ENCODE measurements at places on chromosomes 4 and X.

DNA sequence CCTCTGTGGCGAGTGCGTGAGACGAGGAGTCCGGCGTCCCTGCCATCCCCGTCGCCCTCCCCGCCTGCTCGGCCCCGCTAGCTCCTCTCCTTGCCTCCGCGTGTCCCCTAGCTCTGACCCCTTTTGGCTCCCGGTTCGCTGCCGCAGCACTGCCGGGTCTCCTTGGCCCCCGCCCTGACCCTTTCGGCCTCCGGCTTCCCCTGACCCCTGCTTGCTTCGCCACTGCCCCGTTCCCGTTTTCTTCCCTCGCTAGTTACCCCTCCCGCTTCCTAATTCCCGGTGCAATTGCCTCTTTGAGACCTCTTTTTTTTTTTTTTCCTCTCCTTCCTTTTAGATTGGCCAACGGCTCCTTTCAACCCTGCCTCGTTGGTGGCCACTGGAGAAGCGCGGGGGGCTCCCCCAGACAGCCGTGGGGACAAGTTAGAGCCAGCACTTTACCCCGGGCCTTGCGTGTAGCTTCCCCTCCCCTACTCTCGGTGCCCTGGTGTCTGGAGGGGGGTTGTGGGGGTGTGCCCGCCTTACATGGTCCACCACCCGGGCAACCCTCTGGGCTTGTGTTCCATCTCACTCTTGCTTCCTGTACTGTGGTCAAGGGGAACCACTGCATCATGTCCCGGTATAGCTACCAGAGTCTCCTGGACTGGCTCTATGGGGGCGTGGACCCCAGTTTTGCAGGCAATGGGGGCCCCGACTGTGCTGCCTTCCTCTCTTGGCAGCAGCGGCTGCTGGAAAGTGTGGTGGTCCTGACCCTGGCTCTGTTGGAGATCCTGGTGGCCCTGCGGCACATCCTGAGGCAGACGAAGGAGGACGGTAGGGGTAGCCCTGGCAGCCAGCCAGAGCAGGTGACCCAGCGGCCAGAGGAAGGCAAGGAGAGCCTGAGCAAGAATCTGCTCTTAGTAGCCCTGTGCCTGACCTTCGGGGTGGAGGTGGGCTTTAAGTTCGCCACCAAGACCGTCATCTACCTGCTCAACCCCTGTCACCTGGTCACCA, 548 bp downstream of the TMEM164 start:
- no peak for DNase-seq

GRCh38 chr4:23902222-23902804, 12.5 kb upstream of the PPARGC1A start:
- DNase-seq: no peak

GRCh38 chr4:100009490-100009889, 59.4 kb upstream of the H2AZ1 start:
- DNase-seq: no peak

- no peak for DNase-seq
These were observed 517.0 kb downstream of the ZIC3 start for GRCh38 chrX:138082896-138083295.

GRCh38 chrX:71579136-71579989, 1.1 kb downstream of the GCNA start:
- DNase-seq: no peak

DNA sequence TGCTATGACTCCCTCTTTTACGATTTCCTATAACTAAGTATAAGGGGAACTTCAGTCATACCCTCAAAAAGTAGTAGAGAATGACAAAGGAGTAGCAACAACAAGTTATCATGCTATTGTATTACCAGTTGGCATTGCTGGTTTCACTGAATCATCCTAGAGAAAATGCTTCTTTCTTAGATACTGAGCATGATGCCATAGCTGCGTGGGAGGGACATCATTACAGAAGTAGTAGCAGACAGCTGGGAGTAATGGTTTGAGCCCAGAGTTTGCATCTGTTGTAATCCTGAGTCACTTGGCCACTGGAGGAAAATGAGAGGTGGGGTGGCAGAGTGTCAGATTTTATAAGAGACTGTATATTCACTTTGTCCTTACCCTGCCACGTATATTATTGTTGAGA, 38.6 kb downstream of the MTMR1 start:
- no peak for DNase-seq

- no peak for DNase-seq
These were observed 75.5 kb upstream of the SLC39A8 start for GRCh38 chr4:102420563-102421398.

- DNase-seq: no peak
These were observed 15.7 kb downstream of the OFD1 start for GRCh38 chrX:13750204-13750603.

DNA sequence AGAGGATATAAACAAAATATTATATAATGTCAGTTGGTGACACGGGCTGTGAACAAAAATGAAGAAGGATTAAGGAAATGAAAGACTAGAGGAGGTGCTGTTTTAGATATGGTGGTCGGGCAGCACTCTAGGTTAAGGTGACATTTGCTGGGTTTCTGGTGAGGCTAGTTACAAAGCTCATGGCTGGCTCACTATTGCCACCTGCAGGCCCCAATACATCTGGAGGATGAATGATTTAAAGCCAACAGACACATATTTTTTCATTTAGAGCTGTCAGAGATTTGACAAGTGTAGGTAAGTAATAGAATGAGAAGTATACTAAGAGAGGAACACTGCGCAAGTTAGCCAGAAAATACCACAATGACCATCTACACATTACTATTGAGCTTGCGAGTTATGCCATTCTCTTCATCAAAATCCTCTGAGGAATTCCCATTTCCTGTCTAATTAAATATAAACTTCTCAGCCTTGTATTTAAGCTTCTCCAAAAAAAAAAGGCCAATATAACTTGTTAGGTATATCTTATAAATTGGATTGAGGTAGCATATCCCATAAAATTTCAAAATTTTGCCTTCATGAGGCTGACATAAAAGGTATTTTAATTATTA, 6.4 kb upstream of the FGG start:
- DNase-seq: no peak

DNA sequence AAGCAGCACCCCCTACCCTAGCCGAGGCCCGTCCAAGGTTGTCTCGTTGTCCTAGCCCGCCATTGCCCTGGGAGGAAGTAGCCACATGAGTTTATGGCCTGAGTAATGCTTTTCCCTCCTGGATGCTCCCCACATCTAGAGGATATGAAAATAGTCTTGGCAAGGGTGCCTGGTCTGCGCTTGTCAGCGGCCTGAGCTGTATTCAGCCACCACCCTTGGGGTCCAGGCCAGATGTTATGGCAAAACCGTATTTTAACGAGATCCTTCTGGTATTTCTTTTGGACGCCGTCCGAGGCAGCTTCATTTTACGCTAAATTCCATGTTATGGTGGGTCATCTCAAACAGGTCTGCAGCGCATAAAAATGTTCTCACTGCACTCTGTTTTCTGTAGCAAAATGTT, 89.3 kb downstream of the GPR143 start:
- DNase-seq: no peak

DNA sequence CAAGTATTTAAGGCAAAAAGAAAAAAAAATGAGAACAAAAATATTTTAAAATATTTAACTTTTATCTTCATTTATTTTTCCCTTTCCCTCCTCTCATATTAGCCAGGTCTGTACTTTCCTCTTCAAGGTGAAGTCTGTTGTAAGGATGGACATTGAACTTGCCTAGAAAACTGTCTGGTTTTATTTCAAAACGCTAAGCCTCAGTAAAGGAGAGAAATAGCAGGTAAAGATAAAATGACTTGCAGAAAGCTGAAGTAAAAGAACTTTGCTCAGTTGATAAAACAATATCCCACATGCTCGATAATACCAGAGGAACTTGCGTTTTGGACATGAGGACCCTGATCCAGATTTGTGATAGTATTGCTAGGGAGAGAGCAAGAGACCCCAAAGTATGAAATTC, 28.6 kb upstream of the METAP1 start:
- DNase-seq: no peak

DNA sequence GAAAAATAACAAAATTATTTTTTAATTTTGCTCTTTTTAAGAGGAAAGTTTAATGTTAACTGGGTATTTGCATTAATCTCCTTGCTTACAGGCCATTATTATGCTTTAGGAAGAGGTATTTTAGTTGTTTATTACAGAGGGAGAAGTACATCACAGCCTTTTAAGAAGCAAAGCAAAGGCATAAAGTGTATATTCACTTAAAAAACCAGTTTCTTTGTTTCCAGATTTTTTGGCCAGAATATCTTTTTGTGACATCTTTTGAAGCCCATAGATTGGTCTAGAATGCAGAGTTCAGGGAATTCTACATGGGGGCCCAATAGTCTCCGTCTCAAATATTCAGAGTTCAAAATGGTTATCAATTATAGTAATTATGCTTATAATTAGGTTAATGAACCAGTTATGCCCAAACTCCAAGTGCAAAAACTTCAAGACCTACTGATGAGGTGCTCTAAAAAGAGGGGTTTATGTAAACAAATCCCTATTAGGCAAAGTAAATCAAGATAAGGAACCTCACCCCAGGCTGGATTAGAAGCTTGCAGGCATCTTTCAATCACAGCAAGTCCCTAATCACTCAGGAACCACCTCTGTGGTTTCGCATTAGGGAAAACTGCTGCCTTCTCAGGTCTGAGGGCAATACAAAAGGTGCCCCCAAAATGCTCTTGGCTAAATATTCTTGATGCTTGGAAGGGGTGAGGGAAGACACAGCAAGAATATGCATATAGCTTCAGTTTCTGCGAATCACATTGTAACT, 1.4 kb downstream of the CXXC4 start:
- DNase-seq: no peak

- DNase-seq: no peak
These were observed 28.4 kb upstream of the SLC10A7 start for GRCh38 chr4:146550161-146550560.

- no peak for DNase-seq
These were observed 3.4 kb upstream of the SLC39A8 start for GRCh38 chr4:102348701-102349100.

DNA sequence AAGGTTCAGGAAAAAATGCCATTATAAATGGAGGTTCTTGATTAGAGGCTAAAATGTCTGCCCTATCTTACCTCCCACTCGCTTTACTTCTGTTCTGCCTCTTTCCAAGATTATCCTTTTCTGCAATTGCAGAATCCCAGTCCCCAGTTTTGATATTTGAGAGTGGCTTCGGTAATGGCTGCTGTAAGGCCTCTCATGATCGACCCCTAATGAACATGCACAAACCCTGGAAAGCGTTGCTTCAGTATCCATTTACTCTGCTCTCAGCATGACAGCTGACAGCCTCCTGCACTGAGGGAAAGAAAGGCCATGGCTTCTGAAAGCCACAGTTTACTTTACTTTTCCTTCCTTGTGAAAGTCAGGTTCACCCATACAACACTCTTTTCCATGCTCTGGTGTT, 325.4 kb upstream of the GALNT7 start:
- no peak for DNase-seq

DNA sequence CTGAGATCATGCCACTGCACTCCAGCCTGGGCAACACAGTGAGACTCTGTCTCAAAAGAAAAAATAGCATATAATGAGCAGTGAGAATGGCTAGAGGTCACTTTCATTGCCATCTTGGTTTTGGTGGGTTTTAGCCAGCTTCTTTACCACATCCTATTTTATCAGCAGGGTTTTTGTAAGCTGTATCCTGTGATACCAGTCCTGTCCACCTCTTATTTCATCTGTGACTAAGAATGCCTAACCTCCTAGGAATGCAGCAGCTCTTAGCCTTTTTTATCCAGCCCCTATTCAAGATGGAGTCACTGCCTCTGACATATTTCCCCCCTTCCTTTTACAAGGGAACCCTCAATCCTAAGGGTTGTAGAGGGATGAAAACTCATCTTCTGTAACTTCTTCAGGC, 26.1 kb upstream of the IGFBP7 start:
- no peak for DNase-seq

DNA sequence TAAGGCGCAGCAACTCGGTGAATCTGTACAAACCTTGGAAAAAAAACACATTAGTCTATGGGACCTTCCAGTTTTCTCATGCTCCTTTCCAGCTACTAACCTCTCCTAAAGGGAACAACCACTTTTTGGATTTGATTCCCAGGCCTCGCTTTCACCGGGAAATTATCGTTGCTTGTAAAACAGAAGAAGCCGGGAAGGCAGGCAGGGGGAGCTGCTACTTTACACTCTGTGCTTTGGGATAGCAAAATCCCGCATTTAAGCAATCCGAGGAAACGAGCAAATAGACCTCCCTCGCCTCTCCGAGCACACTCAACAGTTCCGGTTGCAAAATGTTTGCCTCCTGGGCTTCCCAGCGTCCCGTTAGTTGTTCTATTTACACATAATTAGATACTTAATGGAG, 1.2 kb downstream of the CD38 start:
- DNase-seq: no peak

- no peak for DNase-seq
These were observed 2246.0 kb downstream of the ARAP2 start for GRCh38 chr4:33998291-33998690.

- no peak for DNase-seq
These were observed 22.3 kb upstream of the AASDH start for GRCh38 chr4:56409511-56410090.

- DNase-seq: no peak
These were observed 236.5 kb downstream of the PARM1 start for GRCh38 chr4:75169427-75169826.

DNA sequence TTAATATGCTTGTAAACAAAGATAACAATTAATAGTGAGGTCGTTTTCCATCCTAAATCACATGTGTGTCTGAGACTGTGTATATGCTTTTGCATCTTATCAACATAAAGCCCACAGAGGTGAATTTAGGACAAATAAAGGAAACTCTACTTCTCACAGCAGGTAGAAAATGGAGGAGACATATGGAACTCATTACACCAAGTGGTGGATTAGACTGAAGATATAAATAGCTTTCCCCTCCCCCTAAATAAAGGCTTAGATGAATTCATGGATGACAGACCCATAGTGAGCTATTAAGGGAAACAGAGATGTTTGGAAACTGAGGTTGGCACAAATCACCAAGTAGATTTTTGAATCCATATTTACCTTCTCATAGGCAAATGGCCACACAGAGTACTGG, 79.7 kb downstream of the GRIA3 start:
- DNase-seq: no peak

DNA sequence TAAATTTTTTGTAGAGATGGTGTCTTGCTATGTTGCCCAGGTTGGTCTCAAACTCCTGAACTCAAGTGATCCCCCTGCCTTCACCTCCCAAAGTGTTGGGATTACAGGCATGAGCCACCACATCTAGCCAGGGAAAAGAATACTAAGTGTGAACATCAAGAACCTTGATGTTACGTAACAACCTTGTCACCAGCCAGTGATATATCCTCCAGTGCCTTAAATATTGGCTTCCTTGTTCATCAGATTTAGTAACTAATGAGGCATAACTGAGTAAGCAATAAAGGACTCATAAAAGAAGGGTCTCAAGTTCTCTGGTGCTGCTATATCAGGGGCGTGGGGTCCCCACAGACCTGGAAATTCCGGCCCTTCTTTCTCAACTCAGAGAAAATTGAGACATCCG, 60.5 kb upstream of the ENPEP start:
- no peak for DNase-seq

GRCh38 chr4:91448668-91449330, 855.0 kb upstream of the GRID2 start:
- no peak for DNase-seq

- DNase-seq: no peak
These were observed at the start of gene DCX for GRCh38 chrX:111411983-111412382. Gene DCX, minus strand, starts transcription at chrX:111412192. Its CDS starts 1,794 bp downstream, at chrX:111410398.
